ENCODE measurements at places on chromosomes 4 and X.
A peak's percentile ranks its signal among the peaks of the same experiment; 100 is the strongest.

DNA sequence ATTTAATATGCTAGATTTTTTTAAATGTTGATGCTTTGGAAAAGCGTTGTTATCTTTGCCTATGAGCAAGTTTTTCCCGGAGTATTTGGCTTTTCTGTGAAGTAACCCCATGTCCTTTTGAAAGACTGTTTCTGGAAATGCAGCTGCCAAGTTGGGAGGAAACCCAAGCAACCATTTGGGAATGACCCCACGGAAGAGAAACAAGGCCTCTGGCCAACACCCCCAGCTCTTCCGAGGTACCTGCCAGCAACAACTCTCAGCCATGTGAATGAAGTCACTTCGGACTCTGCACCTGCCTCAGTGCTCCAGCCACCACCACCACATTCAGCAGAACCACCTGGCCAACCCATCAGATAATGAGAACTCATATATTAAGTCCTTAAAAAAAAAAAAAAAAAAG lies 36.2 kb upstream of the DHRSX start:
- no peak for DNase-seq

GRCh38 chr4:189202182-189202868 lies 738.3 kb upstream of the FRG1 start:
- peak; percentile 22 for DNase-seq

DNA sequence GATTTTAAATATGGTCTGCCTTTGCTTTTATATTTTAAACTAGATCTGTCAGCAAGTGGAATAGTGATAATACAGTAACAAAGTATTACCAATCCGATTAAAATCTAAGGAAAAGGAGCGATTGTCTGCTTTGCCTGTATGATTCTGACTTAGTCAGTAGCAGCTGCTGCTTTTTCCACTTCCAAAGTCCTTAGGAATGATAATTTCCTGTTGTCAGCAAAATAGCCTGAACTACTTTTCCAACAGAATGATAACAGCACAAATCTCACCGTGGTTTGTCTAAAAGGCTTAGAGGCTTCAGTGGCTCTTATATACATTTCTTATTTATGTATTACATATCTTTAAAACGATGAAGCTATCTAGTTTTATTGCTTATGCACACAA lies 290.0 kb downstream of the ANK2 start:
- no peak for DNase-seq

- no peak for DNase-seq
Observed at GRCh38 chr4:9745782-9746181, 35.7 kb upstream of the DRD5 start.

GRCh38 chrX:71198066-71198465 lies 25.0 kb upstream of the GJB1 start:
- no peak for DNase-seq

DNA sequence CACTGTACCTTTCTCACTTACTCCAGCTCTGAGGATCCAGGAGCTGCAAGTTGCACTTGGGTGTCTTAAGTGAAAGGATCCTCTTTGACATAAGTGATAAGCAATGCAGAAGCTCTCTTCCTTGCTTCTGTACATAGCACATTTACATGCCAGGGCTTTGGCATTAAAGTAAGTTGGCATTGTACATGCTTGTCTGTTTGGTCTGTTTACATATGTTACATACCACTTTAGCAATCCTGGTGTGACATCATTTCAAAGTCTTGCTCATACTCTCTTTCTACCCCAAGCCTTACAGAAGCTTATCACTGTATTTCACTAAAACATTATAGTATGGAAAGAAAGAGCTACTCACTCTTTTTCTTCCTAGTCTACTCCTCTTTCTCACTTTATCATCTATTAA lies 2548.3 kb downstream of the ARAP2 start:
- no peak for DNase-seq

- DNase-seq: no peak
Observed at GRCh38 chr4:113968473-113968872, 11.0 kb downstream of the ARSJ start.

- no peak for DNase-seq
Observed at GRCh38 chrX:16910376-16910775, 36.1 kb upstream of the REPS2 start.

DNA sequence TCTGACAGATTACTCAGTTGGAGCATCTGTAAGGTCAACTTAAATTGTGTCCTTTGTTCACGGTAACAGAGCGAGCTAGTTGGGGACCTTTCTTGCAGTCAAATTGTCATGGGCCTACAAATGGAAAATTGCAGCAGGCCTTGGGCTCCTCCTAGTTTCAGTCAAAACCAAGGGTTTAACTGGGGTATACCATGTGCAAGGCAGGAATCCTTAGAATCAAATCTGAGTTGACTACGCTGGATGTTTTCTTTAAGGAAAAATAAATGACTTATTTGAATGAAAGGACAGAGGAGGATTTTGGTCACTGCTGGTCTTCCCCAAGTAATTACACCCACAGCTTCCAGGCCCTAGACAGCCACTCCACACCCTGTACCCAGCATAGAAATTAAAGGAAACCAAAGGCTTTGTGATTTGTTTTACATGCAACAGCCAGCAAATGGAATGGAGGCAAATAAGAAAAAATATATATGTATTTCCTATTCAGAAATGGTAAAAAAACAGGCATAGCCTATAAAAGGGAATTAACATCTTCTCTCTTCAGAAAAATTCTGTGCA lies 307.1 kb downstream of the LDB2 start:
- DNase-seq: no peak

DNA sequence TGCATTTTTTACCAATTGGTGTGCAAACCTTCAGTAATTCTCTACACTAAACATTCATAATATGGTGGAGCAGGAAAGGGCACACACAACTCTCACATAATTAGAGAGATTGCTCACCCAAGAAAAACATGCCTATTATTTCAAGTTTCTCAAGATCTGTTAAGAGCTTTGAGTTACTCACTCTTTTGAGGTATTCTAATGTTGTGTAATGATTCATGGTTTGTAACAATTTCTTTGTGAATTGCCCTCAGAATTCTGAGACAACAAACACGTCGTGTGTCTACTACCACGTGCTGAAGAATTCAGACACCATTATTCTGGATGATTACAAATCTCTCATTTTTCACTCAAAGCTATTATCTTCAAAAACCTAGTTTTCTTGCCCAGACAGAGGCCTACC lies 82.8 kb downstream of the PDGFC start:
- peak; percentile 48 for DNase-seq

GRCh38 chrX:42832764-42833549 lies 55.0 kb upstream of the PPP1R2C start:
- no peak for DNase-seq

GRCh38 chrX:14690553-14690952 lies 161.2 kb downstream of the GLRA2 start:
- DNase-seq: no peak
